ENCODE measurements at places on chromosomes 3 and 15.

- no peak for DNase-seq
Observed at GRCh38 chr3:47283591-47284364, 1.0 kb downstream of the KLHL18 start.

GRCh38 chr3:14801668-14802380 is 16.9 kb upstream of the FGD5 start:
- no peak for DNase-seq

DNA sequence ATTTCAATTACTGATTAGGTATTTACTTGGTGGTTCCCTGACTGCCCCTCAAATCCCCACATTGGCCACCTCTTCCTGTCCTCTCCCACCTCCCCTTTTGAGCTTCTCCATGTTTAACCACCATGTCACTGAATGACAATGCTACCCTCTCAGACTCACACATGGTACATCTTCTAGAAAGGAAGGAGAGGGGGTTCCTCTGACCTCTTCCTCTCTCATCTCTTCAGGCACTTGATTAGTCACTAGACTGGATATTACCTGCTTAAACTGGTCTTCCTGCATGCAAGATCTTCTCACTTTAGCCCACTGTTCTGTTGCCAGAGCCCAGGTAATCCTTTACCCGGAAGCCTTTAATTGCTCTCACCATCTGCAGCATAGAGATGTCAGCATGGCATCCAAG is 64.9 kb downstream of the DIPK2A start:
- DNase-seq, result no peak

GRCh38 chr3:112979244-112979832 is 4.4 kb upstream of the CD200R1 start:
- no peak for DNase-seq

GRCh38 chr15:94791510-94791909 is 560.1 kb downstream of the MCTP2 start:
- DNase-seq, result no peak

GRCh38 chr15:101158166-101159095 is 93.4 kb downstream of the CHSY1 start:
- no peak for DNase-seq

GRCh38 chr3:126025862-126026261 is 56.9 kb downstream of the ROPN1B start:
- no peak for DNase-seq

GRCh38 chr3:115792206-115792955 is 169.1 kb downstream of the GAP43 start:
- DNase-seq, result no peak

GRCh38 chr3:46853441-46854415 is 9.5 kb downstream of the MYL3 start:
- no peak for DNase-seq

- no peak for DNase-seq
Observed at GRCh38 chr15:25327686-25328085, 111.1 kb downstream of the UBE3A start.

- DNase-seq, result no peak
Observed at GRCh38 chr3:144652573-144652972, 681.0 kb downstream of the DIPK2A start.

Measured in activated naive CD8-positive, alpha-beta T cell treated with anti-CD3 and anti-CD28 coated beads, Interleukin-2, amount 50 U/mL, for 16 hours (primary cell).